CD4-positive, alpha-beta T cell (primary cell): ENCODE measurements at places on chromosomes 1 and 21.

DNA sequence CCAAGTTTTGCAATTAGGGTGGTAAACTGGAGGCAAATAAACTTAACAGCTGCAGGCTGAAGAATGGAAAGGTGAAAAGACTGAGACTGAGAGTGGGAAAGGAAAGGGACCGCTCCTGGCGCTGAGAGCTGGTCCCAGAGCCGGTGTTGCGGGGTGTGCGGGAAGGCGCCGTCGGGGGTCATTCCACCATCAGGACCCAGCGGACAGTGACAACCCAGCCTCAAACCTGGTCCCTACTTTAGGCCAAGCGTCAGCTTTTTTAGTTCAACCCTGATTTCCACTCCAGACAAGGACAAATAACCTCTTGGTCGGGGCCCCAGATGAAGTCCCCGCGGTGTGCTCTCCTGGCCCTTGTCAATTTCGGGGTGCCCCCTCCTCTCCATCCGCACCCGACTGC, 145.8 kb upstream of the ETS2 start:
- DNase-seq, result no peak

DNA sequence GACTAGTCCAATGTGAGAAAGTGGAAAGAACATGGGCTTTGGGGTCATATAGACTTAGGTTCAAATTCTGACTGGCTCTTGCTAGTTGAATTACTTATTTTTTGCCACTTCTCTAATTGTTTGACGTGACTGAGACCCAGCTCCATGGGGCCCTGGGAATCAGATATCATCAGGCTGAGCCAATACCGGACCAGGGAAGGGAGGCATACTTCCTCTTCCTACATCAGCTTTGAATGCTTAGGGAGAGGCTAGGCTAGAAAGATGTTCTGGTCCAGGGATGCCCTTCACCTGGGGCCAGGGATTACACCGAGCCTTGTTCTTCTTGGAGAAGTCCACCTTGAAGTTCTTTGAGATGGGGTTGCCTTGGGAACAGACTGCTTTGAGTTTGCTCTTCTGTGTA, 3.7 kb upstream of the NR1I3 start:
- DNase-seq, result no peak

DNA sequence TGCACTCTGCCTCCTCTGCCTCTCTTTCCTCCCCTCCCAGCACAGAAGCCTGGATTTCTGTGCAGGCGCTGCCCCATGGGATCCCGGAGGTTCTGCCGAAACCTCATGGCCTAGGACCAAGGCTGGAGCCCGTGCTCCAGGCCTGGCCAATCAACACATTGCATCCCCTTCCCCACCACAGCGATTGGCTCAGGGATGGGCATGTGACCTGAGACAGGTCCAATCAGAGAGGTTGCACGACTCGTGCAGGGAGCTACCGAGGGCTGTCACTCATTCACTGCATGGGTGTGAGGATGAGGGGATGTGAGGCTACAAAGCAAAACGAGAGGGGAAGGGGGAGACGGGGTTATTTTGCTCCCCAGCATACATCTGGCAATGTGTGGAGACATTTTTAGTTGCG, 3.3 kb upstream of the CELA2B start:
- no peak for DNase-seq

- DNase-seq, result no peak
Measured at GRCh38 chr1:67257173-67257535, 50.5 kb upstream of the IL12RB2 start.

GRCh38 chr1:4267381-4268261, 367.5 kb upstream of the C1orf174 start:
- DNase-seq, result no peak

GRCh38 chr1:99570486-99571089, 75.3 kb upstream of the PALMD start:
- DNase-seq, result no peak

GRCh38 chr1:87284456-87285240, 44.0 kb upstream of the LMO4 start:
- DNase-seq, result no peak

DNA sequence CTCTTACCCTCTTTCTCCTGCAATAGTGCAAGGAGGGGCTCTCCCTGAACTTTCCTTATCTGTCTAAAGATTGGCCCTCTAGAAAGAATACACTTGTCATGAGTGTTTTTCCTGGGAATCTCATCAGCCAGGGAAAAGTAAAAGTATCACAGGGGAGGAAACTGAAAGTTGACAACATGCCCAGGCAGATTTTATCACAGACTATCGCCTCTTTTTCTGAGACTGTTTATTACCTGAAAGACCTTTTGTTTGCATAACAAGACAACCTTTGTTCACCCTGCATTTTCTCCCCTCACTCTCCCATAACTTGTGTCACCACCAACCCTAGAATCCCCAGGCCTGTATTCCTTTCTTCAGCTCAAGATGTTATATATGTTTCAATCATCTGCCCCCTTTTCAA, 794.7 kb upstream of the ADAMTS5 start:
- DNase-seq, result no peak

GRCh38 chr1:45381243-45381642, 41.0 kb upstream of the MUTYH start:
- DNase-seq, result no peak

- DNase-seq, result no peak
Measured at GRCh38 chr21:35336534-35336933, 287.4 kb upstream of the RUNX1 start.

DNA sequence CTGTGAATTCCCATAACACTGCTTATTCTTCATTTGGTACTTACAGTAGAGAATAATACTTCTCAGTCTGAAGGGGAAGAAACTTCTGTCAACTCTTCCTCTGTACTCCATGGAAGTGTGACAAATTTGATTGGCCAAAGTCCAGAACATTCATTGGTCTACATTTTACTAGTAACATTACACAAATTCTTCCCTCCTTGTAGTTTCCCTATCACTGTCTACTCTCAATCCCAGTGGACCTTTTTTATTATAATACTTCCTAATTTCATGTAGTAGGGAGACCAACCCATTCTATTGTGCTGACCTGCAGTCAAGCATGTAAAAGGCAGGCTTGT, 74.7 kb downstream of the ALG6 start:
- no peak for DNase-seq
